ENCODE measurements at places on chromosomes 3 and 15. TPM values are rescaled to one million over a fixed set of nuclear protein-coding genes. Genes with fewer than 3 reads are reported as not detected.

- DNase-seq, result no peak
Measured at GRCh38 chr15:100592898-100593297, 9.1 kb downstream of the LINS1 start.

Gene SCN11A
- 0.05 TPM for total RNA-seq

Gene BFSP2
- total RNA-seq, result 1.2 TPM

DNA sequence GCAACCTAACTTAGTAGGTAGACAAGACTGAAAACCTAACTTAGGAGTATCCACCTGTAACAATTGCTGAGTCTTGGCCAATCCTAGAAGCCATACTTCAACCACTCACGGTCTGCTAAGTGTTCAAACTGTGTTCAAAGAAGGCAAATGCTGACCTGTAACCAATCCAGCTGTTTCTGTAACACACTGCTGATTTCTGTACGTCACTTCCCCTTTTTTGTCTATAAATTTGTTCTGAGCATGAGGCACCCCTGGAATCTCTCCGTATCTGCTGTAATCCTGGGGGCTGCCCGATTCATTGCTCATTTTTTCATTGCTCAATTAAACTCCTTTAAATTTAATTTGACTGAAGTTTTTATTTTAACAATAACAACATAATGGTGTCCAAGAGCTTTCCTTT, 451.4 kb upstream of the ATP10A start:
- DNase-seq, result no peak

DNA sequence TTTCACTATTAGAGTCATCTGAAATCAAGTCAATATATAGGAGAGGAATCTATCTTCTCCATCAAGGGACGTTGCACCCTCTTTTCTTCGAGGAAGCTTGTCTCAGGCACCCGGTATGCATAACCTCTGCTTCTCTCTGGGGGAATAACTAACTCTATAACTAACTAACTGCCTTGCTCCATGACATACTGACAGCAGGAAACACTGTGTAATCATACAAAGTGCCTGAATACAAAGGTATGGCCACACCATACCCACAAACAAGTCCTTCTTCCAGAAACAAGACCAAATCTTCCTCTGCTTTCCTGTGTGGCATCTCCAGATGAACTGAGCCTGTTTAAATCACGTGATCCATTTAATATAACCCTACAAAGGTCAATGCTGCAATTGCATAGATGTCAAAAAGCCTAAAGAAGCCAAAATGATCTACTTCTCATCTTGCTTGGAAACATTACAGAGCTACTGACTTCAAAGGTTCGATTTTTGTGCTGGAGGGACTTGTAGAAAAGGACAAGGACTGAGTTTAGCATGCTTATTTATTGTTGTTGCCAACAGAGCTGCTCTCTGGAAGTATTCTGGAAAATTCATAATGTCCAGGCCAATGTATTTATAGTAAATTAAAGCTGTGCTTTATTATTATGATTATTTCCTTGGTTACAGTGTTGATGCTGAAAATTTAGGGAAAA, 380.5 kb downstream of the FOXP1 start:
- no peak for DNase-seq

DNA sequence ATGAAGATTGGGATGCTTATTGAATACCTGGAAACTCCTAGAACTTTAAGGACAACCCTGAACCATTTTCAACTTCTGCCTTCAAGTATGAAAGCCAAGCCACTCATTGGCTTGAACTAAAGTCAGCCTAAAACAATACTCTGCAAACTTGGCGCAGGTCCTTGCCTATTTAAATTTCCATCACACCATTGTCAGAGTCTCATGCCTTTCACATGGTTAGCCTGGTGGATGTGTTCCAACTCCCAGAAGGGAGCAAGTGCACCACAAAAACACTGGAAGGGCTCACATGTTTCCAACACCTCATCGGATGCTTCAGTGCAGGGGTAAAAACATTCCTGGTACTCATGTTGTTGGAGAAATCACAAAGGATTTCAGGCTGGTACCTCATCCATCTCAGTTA, 511.6 kb upstream of the MDFIC2 start:
- no peak for DNase-seq

GRCh38 chr3:70738291-70738681, 425.8 kb upstream of the MDFIC2 start:
- DNase-seq, result no peak

Gene XXYLT1
- total RNA-seq, result 7.2 TPM

DNA sequence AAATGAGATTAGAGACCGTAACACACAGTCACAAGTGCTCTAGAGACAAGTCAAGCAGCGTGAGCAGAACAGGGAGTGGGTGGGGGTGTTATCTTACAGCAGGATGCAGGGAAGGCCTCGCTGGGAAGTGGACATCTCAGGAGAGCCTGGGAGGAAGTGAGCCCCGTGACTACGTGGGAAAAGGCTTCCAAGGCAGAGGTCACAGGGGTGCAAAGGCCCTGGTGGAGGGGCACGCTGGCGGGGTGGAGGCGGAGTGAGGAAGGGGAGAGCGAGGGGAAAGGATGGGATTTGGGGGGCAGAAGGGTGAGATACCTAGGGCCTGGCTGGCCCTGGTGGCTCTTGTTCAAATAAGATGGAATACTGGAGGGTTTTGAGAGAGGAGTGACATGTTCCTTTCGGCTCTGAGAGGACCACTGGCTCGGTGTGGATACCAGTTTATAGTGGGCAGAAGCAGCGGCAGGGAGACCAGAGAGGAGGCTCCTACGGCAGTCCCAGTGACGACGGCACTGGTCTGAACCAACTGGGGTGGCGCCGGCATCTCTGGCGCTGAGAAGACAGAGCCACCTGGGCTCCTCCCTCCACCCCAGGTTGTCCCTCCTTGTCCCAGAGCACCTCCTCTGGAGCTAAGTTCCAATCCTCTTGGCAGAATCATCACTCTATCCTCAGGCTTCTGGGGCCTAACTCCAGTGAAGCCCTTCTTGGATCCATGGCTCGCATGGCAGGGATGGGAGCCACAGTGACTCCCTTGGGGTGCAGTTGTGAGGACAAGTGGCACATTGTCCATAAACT, 266.2 kb upstream of the LYSMD4 start:
- DNase-seq, result no peak

Gene POC1A
- total RNA-seq, result 29.3 TPM

DNA sequence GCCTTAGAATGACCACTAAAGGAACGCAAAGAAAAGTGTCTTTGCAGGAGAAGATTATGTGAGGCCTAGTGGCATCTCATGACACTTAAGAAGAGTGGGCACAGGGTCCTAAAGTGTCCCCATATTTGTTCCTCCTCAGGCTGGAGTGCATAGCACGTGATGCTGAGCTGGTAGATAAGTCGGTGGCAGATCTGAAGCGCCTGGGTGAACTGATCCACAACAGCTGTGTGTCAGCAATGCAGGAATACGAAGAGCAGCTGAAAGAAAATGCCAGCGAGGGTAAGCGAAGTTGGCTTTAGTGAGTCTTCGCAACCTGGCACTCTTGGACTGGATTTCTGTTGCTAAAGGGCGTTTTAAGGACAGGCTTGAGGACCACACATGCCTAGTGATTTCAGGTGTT, 92.6 kb downstream of the CHD2 start:
- no peak for DNase-seq

DNA sequence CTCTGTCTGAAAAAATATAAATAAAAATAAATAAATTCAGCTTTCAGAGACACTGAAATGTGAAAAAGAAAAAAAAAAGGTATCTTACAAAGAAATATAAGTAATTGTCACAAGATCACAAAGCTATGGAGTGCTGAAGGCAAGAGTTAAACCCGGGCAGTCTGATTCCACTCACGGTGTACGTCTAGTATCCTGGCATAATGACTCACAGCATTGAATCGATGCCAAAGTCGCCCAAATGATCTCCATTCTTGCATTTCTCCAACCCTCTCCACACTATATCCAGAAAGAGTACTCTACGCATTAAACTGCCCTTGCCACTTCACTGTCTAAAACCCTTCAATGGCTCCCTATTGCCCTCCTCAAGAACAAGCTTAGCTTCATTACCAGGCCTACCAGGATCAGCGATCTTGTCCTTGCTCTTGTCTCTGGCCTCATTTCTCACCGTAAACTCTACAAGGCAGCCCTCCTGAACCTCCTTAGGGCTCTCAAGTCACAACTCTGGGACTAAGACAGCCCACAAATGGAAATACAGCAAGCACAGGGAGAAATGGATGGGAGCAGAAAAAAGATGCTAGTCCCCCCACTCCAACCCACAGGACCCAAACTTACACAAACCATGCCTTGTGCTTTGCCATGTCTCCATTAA, 7.7 kb downstream of the SUCLG2 start:
- DNase-seq, result no peak

Gene LDHAL6B
- not detected for total RNA-seq

GRCh38 chr15:67167091-67167490, 87.4 kb downstream of the AAGAB start:
- DNase-seq, result no peak

DNA sequence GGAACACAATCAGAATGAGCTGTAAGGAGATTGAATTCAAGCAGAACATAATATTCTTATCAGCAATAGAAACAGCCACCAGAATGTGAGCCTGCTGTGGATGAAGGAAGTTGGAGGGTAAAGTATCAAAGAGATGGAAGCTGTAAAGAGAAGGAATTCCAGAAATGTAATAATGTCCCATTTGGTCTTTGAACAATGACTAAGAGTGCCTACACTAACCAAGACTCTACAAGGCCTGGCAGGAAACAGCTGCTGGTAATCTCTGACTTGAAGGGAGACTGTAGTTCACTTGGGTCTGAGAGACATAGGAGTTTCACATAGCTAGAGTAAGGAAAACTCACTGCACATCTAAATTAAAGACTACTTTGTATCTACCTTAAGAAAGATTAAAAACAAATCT, 1176.0 kb upstream of the ALCAM start:
- DNase-seq, result no peak

Gene PXYLP1
- 18.4 TPM for total RNA-seq

Gene VIPR1
- total RNA-seq, result 1.9 TPM

Gene SLC12A8
- 1.3 TPM for total RNA-seq

DNA sequence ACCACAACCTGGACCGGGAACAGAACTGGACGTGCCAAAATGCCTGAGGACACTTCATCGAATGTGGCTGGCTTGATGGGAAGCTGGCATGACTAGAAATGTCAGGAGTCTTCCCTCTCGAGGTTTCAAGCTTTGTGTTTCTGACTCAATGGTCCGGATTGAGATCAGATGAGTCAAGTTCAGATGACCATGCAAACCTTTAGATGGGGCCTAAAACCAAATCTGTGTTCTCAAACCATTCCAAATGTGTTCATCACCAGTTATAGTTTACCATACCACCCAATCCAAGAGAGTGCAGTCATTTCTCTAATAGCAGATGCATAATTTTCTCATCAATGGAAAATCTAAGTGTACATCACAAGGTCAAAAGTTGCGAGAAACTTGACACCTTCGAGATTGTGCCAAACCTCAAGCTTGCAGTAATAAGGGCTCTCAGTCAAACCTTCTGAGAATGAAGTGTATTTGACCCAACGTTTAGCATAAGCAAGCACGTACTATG, 369.1 kb downstream of the RORA start:
- DNase-seq, result no peak

DNA sequence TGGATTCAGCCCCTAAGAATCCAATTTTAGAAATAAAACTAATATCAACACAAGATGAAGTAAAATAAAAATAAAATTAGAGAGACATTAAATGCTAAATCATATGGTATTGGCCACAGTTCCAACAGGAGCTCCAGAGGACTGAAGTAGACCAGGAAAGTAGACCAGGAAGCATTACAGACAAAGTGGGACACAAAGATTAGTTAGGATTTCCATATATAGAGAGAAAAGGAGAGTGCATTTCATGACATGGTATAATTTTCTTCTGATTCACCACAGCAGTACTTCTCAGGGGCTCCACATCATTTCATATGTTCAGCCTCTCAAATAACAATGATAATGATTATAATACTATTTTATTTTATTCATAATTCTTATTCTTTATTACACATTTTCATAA, 18.3 kb downstream of the FGF7 start:
- DNase-seq, result no peak

GRCh38 chr3:18648868-18649462, 223.8 kb upstream of the SATB1 start:
- no peak for DNase-seq

- DNase-seq, result peak; percentile 95
Measured at GRCh38 chr3:141231101-141231951, at the start of gene PXYLP1. TSS of gene PXYLP1 (plus strand) at chr3:141231825. CDS start at chr3:141260176, 28,351 bp downstream.

DNA sequence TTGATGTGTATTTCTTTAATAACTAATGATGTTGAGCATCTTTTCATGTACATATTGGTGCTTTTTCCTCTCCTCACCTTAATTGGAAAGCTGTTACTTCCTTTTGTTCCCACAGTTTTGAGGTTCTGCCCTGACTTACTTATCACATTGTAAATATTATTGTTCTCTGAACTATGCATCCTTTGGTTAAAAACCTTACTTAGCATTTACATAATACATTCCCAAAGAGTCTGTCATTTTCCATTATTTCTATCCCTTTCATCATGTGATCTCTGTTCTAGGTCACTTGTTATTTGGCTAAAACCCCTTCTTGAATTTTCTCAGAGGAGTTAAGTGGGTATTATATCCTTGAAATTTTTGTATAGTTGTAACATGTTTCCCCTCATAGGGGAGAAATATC, 33.0 kb downstream of the SLC12A6 start:
- no peak for DNase-seq

DNA sequence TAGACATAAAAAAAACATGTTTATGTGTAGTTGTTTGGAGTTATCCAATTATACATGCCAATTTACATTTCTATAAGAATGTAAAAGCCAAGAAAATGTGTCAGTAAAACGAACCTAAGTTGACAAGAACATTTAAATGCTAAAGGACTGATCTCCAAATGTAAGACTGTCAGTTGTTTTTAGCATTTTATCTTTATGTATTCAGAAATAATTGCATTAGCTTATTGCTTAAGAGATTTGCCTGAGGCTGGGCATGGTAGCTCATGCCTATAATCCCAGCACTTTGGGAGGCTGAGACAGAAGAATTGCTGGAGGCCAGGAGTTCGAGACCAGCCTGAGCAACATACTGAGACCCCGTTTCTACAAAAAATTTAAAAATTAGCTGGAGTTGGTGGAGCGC, 26.9 kb downstream of the PXK start:
- DNase-seq, result no peak

DNA sequence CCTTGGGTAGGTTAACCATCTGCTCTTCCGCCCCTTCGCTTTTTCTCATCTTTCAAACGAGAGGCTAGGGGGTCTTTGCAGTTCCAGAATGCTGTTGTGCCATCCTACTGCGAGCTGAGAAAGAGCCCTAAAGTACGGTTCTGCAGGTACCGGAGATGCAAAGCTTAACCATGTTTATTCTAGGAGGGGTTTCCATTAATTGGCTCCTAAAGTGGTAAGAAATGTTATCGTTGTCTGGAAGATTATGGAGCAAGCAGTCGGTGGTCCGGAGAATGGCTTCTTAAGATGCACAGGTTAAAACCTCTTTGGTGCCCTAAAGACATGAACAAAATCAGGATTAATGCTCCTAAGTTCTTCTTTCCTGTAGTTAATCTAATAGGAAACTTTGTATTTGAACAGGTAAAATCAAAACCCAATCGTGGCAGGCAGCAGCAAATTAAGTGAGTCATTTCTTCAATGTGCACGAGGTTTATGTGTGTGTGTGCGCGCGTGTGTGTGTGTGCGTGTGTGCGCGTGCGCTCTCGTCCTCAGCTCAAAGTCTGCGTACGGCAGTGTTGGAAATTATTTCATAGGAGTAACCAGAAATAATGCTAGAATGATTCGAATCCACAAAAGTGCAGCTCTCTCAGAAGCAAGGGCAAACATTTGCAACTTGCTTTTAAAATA, 772 bp downstream of the FAM81A start:
- DNase-seq, result no peak

- no peak for DNase-seq
Measured at GRCh38 chr3:128745742-128746141, 19.8 kb downstream of the RAB7A start.

Measured in activated CD8-positive, alpha-beta memory T cell treated with anti-CD3 and anti-CD28 coated beads, Interleukin-2, amount 10 ng/mL, durations not matched to agents 7 days and 5 days (primary cell).